ENCODE measurements at places on chromosomes 4 and X. TPM values are rescaled to one million over a fixed set of nuclear protein-coding genes. Genes with fewer than 3 reads are reported as not detected.

The SYTL4 gene
- total RNA-seq, result 16.0 TPM

The DIAPH2 gene
- 20.9 TPM for total RNA-seq

The F11 gene
- 0.86 TPM for total RNA-seq

The GPR50 gene
- total RNA-seq, result not detected

The INPP4B gene
- 86.9 TPM for total RNA-seq

The KLB gene
- 0.09 TPM for total RNA-seq

The C4orf51 gene
- not detected for total RNA-seq

The MAGEC1 gene
- not detected for total RNA-seq

The AFP gene
- 0.24 TPM for total RNA-seq

The OCIAD2 gene
- total RNA-seq, result 182 TPM

The MGARP gene
- not detected for total RNA-seq

The TAF7L gene
- not detected for total RNA-seq

The GPR119 gene
- not detected for total RNA-seq

The HAND2 gene
- 0.45 TPM for total RNA-seq

The CITED1 gene
- not detected for total RNA-seq

The TASL gene
- total RNA-seq, result not detected

The ARHGEF38 gene
- total RNA-seq, result 22.8 TPM

The PF4V1 gene
- total RNA-seq, result not detected

The ETDA gene
- total RNA-seq, result not detected

The BTK gene
- not detected for total RNA-seq

The CCNA2 gene
- total RNA-seq, result 32.6 TPM

The CT83 gene
- 30.5 TPM for total RNA-seq

The BEND4 gene
- total RNA-seq, result not detected

The HNRNPH2 gene
- total RNA-seq, result 74.2 TPM

The MAGEA9B gene
- total RNA-seq, result not detected

The CXCL1 gene
- 414 TPM for total RNA-seq

The ADH1B gene
- total RNA-seq, result not detected

The INTS12 gene
- total RNA-seq, result 11.8 TPM

The YIPF6 gene
- 74.3 TPM for total RNA-seq

The CYBB gene
- total RNA-seq, result 2.1 TPM

The PPARGC1A gene
- 7.6 TPM for total RNA-seq

The VCX gene
- not detected for total RNA-seq

The PPP4R3C gene
- not detected for total RNA-seq

The DOK7 gene
- total RNA-seq, result 2.7 TPM

The KLF8 gene
- 0.83 TPM for total RNA-seq

The BMP3 gene
- total RNA-seq, result 0.17 TPM

The ZNF718 gene
- 14.6 TPM for total RNA-seq

The ZNF827 gene
- 23.8 TPM for total RNA-seq

The HTRA3 gene
- not detected for total RNA-seq

The CYLC1 gene
- total RNA-seq, result not detected

The ADH1A gene
- not detected for total RNA-seq

The DCAF12L2 gene
- not detected for total RNA-seq

The FAM156A gene
- total RNA-seq, result 19.7 TPM

The TLR3 gene
- 8.0 TPM for total RNA-seq

The SLITRK2 gene
- not detected for total RNA-seq

The TMEM154 gene
- total RNA-seq, result 23.3 TPM

The CACNA1F gene
- not detected for total RNA-seq

The PLAC1 gene
- not detected for total RNA-seq

Measured in Calu3 (cell line).